ENCODE measurements at places on chromosomes 4 and X.
A peak's percentile ranks its signal among the peaks of the same experiment; 100 is the strongest.

DNA sequence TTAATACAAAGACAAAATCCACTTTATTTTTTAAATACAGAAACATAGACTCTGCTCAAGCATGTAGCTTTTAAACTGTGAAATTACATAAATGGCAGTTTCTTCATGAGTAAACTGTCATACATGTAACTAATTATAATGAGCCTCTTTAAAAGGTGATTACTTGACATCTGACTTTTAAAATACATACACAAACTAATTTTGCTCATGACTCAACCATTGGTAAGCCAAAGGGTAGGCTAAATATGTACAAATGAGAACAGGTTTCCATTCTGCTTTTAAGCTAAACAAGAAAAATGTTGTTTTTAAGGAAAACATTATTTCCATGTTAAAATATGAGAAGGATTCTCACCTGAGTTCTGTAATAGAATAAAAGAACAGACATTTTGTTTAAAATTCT lies 27.9 kb downstream of the CAMK2D start:
- DNase-seq: no peak

DNA sequence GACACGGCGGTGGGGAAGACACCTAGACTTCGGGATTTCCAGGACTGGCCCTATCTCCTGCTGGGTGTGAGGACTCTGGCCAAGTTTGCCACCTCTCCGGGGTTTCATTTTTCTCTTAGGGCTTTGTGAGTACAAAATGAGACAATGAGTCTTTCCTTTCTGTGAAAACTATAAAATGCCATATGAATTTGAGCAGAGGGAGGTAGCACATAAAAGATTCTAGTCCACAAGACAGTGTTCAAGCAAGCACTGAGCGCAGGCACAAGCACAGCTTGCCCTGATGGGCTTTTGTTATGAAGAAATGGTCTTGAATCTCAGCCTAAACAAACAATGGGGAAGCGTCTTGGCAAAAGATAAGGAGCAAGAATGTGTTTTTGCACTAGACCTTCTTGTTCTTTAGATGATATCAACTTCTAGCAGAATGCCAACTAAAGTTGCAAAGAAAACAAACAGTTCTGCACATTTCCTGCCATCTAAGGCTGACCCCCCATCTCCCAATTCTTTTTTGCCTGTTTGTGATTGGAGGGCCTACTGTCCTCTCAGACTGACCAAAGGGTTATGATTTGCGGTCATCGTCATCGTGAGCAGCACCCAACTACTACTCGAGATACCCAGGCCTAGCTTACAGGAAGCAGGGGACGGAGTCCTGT lies 73.0 kb upstream of the ZNF518B start:
- no peak for DNase-seq

- DNase-seq: no peak
These were observed 16.2 kb upstream of the NAT8L start for GRCh38 chr4:2042947-2043395.

GRCh38 chr4:170259631-170260153 lies 169.9 kb upstream of the AADAT start:
- DNase-seq: no peak

- DNase-seq: peak; percentile 52
These were observed 1.8 kb downstream of the RAP2C start for GRCh38 chrX:132217203-132218073.

GRCh38 chr4:107069049-107069448 lies 32.9 kb upstream of the DKK2 start:
- no peak for DNase-seq

- DNase-seq: no peak
These were observed 292.8 kb upstream of the ARSJ start for GRCh38 chr4:114272226-114272625.

DNA sequence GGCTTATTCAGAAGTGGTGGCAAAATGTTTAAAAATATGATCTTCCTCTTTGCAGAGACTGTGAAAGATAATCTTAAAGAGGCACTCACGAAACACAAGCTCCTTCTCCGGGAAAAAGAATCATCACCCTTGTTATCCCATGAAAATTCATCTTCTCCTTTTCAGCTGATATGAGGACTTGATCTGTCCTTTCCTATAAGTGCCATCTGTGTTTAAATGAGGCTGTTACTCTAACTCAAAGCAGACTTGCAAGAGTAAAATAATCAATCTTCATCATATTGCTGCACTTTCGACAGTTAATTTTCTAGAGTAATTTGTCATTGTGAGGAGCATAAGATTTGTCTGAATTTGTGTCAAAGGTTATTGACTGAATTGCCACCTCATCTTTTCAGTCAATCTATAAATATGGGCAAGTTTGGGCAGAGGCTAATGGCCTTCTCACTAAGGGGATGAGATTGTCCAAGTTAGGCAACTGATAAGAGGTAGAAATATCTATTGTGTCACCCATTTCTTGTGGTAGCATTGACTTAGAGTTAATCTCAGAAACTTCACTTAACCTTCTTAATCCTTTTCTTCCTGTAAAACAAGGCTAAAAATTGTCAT lies 452.9 kb downstream of the GRXCR1 start:
- no peak for DNase-seq

GRCh38 chrX:70525733-70526132 lies 81.1 kb downstream of the DLG3 start:
- DNase-seq: no peak

DNA sequence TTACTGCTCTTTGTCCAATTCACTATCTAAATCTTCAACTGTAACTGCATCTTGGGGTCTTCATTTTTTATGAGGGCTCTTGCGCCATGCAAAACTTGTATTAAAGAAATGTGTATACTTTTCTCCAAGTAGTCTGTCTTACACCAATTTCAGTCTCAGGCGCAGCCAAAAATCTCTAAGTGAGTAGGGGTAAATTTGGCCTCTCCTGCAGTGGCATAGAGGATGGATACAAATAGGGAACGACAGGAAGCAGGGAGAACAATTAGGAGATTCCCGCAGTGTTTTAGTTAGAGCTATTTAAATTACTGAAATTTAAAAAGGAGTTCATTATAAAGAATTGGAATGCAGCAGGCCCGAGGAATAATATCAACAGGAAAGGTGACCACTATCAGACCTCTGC lies 30.2 kb downstream of the DMP1 start:
- no peak for DNase-seq

- DNase-seq: no peak
These were observed 27.2 kb upstream of the SEC24B start for GRCh38 chr4:109406337-109406931.

- DNase-seq: no peak
These were observed 268.5 kb downstream of the ARAP2 start for GRCh38 chr4:35975617-35976355.

DNA sequence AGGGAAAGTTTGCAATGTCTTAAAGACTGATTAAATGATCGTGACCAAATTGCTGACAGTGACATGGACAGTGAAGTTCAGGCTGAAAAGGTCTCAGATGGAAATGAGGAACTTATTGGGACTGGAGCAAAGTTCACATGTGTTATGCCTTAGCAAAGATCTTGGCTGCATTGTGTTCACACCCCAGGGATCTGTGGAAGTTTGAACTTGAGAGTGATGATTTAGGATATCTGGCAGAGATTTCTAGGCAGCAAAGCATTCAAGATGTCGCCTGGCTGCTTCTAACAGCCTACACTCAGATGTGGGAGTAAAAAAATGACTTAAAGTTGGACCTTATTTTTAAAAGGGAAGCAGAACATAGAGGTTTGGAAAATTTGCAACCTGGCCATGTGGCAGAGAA lies 21.4 kb downstream of the SCARB2 start:
- DNase-seq: no peak

GRCh38 chr4:123215536-123215935 lies 181.1 kb upstream of the SPRY1 start:
- DNase-seq: no peak

GRCh38 chr4:140252141-140252741 lies 98.3 kb upstream of the MAML3 start:
- no peak for DNase-seq

- DNase-seq: no peak
These were observed 23.7 kb downstream of the AMOT start for GRCh38 chrX:112816908-112817307.

DNA sequence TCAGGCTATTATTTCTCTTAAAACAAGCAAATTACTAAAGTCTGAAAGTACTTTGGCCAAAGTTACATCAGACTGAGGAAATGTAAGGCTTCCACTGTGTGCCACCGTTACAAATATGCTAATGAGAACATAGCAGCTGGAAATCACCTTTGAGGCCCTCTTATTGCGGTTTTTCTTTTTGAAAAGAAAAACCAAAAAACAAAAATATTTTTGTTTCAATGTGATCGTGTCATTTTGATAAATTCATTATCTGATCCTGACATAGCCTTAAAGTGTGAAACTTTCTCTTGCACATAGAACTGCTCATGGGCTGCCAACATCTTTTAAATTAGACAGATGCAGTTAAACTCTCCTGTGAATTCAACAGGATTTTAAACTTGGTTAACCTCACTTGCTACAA lies 2.8 kb upstream of the TIFA start:
- no peak for DNase-seq

DNA sequence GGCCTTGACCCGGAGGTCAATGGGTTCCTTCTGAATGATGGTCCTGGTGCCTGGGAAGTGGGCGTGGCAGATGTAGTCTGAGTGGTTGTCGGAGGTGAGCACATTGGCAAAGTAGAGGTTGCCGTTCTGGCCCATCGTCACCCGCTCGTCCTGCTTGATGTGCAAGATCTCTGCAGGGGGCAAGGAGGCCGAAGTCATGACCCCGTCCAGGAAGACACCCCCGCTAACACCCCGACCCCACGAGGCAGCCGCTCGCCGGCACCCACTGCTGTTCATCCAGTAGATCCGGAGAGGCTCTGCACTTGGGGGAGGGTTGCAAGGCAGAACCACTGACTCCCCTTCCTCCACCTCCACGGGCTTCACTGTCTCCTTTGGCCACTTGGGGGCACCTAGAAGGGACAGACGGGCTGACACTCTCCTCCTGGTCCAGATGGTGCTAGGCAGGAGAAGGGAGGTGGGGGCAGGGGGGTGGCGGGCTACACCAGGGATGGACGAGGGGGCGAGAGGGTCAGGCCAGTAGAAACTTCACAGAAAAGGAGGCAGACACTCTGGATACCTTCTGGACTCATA lies 15.1 kb downstream of the L1CAM start:
- DNase-seq: no peak

Measured in stimulated activated CD4-positive, alpha-beta T cell treated with anti-CD3 and anti-CD28 coated beads, Interleukin-15, amount 100 ng/mL, for 1 hour (primary cell).